ENCODE measurements at places on chromosomes 2 and 18.

DNA sequence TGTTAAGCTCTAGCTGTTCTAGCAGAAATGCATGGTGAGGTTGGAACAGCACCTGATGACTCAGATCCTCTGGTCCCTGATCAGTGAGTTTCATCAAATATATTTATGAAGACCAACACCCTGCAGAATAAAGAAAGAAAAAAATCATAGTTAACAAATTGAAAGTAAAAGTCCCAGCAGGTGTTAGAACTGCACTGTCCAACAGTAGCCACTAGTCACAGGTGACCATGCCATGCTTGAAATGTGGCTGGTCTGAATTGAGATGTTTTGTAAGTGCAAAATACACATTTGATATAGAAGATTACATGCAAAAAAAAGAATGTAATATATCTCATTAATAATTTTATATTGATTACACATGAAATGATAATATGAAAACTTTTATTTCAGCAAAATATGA, 1010.7 kb upstream of the ZEB2 start:
- no peak for DNase-seq

GRCh38 chr2:229931241-229931640, 8.9 kb downstream of the FBXO36 start:
- no peak for DNase-seq

DNA sequence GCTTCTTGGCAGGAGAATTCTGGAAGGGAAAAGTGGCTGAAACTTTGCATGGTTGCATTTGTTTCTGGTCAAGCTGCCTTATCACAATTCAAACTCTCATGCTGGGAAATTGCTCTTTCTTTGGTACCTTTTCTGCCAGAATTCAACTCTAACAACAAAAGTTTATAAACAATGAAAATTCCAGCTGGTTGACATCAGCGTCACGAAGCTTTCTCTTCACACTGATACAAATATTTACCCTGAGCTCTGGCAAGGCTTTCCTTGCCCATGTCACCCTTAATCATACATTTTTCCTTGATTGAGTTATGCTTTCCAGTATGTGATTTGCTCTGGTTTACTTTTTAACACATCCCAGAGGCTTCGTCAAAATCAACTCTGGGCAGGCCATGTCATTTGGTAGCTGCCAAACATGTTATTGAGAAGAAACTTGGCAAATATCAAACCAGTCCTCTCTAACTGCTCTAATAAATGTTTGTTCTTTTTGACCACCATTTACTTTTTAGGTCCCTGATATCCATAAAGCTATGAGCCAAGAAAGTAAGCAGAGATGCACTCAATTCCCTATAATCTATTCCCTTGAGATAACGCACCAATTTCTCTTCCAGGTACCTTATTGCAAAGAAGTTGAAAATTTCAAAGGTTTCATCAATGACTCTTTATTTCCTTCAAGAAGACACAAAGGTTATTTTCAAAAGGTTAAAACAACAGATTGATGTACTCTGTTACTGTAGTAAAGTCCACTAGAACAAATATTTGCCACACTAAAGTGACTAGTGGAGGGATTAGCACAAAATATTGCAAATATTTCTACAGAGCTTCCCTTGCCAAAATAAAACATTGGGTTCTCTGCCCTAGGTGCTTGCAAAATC, 1241.1 kb upstream of the ZEB2 start:
- no peak for DNase-seq

DNA sequence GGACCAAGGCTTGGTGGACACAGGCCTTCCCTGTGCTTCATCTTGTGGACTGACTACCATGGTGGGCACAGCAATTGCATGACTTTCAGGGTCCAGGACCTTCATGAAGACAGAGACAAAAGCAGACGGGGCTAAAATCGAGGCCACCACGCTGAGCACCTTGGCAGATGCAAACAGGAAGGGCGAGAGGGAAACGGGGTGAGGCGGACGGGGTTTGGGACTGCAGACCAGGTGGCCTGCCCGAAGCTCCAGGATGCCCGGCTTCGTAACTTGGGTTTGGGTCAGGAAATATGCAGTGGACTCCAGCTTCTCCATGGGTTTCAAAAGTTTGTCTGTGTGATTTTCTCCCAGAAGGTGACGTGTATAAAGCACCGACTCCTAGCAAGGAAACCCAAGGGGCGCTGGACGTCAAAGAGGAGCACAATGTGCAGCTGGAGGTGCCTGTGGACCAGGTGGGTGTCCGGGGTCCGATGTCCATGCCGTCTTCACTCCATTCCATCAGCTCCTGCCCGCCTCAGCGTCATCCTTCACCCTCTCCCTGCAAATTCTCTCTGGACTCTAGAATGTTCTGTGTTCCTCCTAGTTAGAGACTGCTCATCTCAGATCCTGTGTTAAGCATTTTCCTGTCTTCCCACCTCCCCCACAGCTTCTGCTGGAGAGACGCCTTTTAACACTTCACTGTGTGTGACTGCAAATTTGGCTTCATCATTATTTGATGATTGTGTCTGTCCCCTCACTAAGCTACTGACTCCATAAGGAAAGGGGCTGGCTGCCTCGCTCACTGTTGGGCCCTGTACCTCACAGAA, 65.8 kb downstream of the DCDC2C start:
- DNase-seq = no peak

DNA sequence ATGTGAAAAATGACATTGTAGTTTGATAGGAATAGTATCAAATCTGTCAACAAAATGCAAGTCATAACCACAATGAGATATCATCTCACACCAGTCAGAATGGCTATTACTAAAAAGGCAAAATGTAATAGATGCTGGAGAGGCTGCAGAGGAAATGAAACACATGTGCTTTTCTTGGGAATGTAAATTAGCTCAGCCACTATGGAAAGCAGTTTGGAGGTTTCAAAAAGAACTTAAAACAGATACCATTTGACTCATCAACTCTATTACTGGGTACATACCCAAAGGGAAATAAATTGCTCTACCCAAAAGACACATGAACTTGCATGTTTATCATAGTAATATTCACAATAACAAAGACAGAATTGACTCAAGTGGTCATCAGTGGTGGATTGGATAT, 572.6 kb downstream of the TRIB2 start:
- DNase-seq = no peak
